ENCODE measurements at places on chromosomes 16 and 17. TPM values are rescaled to one million over a fixed set of nuclear protein-coding genes. Genes with fewer than 3 reads are reported as not detected.

The KCNH4 gene
- total RNA-seq, result 0.41 TPM

The PPM1D gene
- total RNA-seq, result 13.0 TPM

The TTC19 gene
- total RNA-seq, result 38.7 TPM

The NPIPA2 gene
- 0.41 TPM for total RNA-seq

The MYH8 gene
- total RNA-seq, result under 0.01 TPM

The CEP112 gene
- total RNA-seq, result 13.5 TPM

The ALOX15B gene
- total RNA-seq, result under 0.01 TPM

The CD300LB gene
- total RNA-seq, result not detected

The CTF1 gene
- total RNA-seq, result 0.41 TPM

The CHST5 gene
- total RNA-seq, result 0.41 TPM

The TP53TG3B gene
- not detected for total RNA-seq

The GNGT2 gene
- not detected for total RNA-seq

The SLFN12L gene
- 0.41 TPM for total RNA-seq

The PRKCB gene
- 49.3 TPM for total RNA-seq

The UNC45B gene
- under 0.01 TPM for total RNA-seq

The ZNF385C gene
- 0.41 TPM for total RNA-seq

The ITGAX gene
- total RNA-seq, result 0.41 TPM

The CMTM2 gene
- total RNA-seq, result not detected

The RMI2 gene
- 4.5 TPM for total RNA-seq

The ARL17B gene
- total RNA-seq, result 20.0 TPM

The BICDL2 gene
- not detected for total RNA-seq

The DNAH9 gene
- 0.82 TPM for total RNA-seq

The CDC27 gene
- total RNA-seq, result 153 TPM

The DPEP3 gene
- not detected for total RNA-seq

The KRTAP2-3 gene
- not detected for total RNA-seq

The CPNE7 gene
- total RNA-seq, result 15.1 TPM

The LDHD gene
- total RNA-seq, result 2.0 TPM

The LITAFD gene
- total RNA-seq, result not detected

The CDH13 gene
- 25.7 TPM for total RNA-seq

The KRTAP4-1 gene
- total RNA-seq, result not detected

The KRTAP2-2 gene
- not detected for total RNA-seq

The C17orf113 gene
- total RNA-seq, result 3.7 TPM

The CES2 gene
- total RNA-seq, result 22.8 TPM

The LGALS3BP gene
- 10.6 TPM for total RNA-seq

The MT1G gene
- not detected for total RNA-seq

The ATP2A1 gene
- total RNA-seq, result not detected

The HS3ST3A1 gene
- total RNA-seq, result 0.41 TPM

The SEPTIN1 gene
- total RNA-seq, result not detected

Measured in frontal cortex (tissue), 4 donors.